Caco-2 (cell line): ENCODE measurements at places on chromosomes 16 and 17. TPM values are rescaled to one million over a fixed set of nuclear protein-coding genes. Genes with fewer than 3 reads are reported as not detected.

GRCh38 chr17:48139944-48140343 is 32.4 kb downstream of the SNX11 start:
- H3K27ac ChIP-seq = no peak overlapping the region
- peak; percentile 29 for DNase-seq

DNA sequence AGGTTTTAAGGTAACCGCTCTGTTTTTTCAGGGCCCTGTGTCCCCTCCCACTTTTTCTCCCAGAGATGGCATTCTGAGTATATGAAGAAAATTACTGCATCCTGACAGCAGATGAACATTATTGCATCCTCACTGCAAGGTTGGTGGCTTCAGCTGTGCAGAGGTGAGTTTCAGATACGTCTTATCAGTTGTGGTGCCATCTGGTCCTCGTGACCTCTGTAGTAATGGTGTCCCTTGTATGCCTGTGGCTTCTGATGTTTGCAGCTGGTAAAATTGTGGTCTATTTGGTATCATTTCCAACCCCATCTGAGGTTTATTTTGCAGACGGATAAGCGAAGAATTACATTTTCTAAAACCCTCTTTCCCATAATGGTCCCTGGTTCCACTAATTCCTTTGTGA is 417.0 kb downstream of the HS3ST3B1 start:
- no peaks in the 10 kb centered on the region for H3K4me1 ChIP-seq
- no peak for DNase-seq
- no peaks in the 10 kb centered on the region for H3K27me3 ChIP-seq
- H3K4me3 ChIP-seq = no peak overlapping the region
- no peak overlapping the region for H3K27ac ChIP-seq

DNA sequence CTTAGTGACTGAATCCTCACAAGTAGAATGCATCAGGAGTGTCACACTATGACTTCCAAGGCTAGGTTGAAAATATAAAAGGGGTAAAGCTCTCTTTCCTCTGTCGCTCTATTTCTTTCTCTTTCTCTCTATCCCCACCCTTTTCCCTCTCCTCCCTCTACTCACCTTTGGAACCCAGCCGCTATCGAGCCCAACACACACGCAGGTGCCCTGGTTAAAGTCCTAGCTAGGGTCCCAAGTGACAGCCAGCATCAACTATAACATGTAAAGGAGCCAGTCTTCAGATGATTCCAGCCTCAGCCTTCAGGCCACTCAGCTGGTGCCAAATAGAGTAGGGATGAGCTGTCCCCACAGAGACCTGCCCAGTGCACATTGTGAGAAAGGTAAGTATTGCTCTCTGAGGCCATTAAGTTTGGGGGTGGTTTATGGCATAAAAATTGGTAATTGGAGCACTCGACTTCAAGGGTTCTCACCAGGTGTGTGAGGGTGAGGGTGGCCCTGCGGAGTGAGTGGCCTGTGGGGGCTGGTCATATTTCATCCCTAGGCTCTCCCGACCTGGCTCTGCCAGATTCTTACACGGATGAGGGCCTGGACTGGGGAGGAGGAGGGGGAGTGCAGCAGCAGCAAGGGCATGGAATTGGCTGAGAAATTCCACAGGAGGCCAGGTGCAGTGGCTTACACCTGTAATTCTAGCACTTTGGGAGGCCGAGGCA is 14.9 kb upstream of the C16orf54 start:
- peaks cover 42% of the 10 kb centered on the region for H3K4me1 ChIP-seq
- H3K27me3 ChIP-seq = no peaks in the 10 kb centered on the region
- peak overlapping the region; percentile 78 for H3K27ac ChIP-seq
- peak overlapping the region; percentile 30 for H3K4me3 ChIP-seq

GRCh38 chr16:81745704-81746558 is 33.2 kb upstream of the PLCG2 start:
- no peak for DNase-seq
- no peaks in the 10 kb centered on the region for H3K27me3 ChIP-seq
- no peaks in the 10 kb centered on the region for H3K4me1 ChIP-seq
- H3K27ac ChIP-seq = no peak overlapping the region
- no peaks in the 10 kb centered on the region for H3K36me3 ChIP-seq

DNA sequence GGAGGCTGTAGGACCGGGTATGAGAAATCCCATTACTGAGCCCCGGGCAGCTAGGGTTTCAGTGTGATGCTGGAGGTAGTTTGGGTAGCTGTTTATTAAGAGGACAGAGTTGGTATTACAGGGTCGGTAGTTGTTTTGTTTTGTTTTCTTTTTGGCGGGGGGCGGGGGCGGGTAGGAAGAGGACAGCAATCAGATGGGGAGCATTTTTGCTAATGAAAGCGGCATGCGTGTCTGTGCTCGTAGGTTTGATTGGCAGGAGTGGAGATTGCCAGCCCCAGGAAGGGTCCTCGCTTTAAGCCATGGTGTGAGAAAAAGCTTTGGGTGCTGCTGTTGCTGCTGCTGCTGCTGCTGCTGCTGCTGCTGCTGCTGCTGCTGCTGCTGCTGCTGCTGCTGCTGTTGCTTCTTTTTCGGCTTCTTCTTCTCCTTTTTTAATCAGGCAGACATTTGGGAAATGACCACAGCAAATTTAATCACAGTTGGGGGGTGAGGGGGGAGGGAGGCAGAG is 498.5 kb upstream of the ZFHX3 start:
- peaks cover 19% of the 10 kb centered on the region for H3K4me1 ChIP-seq
- no peaks in the 10 kb centered on the region for H3K27me3 ChIP-seq
- H3K36me3 ChIP-seq = no peaks in the 10 kb centered on the region
- no peak for DNase-seq
- H3K27ac ChIP-seq = no peak overlapping the region

The CDK5RAP3 gene
- 425 and 427 TPM in 2 replicates for total RNA-seq

The CES3 gene
- 0.79 and 0.95 TPM in 2 replicates for total RNA-seq
